ENCODE measurements at places on chromosomes 5 and 9.
A peak's percentile ranks its signal among the peaks of the same experiment; 100 is the strongest.

DNA sequence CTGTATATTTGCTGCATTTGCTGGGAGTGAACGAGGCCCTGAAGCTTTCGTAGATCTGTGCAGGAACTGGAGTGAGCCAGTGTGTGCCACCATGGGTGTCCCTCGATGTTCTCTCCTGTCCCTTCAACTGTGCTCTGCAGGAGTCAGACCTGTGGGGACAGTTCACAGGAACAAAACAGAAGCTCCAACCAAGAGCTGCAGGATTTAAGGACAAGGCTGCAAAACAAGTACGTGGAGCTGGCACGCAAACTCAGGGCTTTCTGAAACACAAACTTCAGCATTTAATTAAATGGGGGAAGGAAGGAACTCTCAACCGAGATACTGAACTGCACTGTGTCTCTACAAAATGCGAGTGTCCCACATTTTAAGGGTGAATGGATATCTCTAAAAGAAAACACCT lies 24.2 kb downstream of the BASP1 start:
- DNase-seq = no peak

DNA sequence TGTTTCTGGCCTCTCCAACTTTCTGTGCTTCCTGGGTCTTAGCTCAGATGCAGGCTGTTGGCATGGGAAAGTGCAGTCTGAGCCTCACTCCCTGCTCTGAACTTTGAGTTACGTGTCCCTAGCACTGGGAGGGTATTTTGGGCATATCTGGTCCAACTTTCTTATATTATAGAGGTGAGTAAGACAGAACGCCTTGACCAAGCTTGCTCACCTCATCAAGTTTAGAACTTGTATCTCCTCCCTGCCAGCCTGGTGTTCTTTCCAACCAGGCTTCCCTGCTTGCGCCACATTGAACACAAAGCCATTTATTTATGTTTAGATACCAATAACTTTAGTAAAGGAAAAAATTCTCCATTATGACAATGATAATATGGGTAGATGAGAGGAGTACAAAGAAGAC lies 33.2 kb downstream of the TNC start:
- DNase-seq = no peak

- DNase-seq = no peak
These were observed 5.3 kb downstream of the BARX1 start for GRCh38 chr9:93949694-93950449.

GRCh38 chr5:74562122-74562521 lies 78.4 kb downstream of the ENC1 start:
- no peak for DNase-seq

DNA sequence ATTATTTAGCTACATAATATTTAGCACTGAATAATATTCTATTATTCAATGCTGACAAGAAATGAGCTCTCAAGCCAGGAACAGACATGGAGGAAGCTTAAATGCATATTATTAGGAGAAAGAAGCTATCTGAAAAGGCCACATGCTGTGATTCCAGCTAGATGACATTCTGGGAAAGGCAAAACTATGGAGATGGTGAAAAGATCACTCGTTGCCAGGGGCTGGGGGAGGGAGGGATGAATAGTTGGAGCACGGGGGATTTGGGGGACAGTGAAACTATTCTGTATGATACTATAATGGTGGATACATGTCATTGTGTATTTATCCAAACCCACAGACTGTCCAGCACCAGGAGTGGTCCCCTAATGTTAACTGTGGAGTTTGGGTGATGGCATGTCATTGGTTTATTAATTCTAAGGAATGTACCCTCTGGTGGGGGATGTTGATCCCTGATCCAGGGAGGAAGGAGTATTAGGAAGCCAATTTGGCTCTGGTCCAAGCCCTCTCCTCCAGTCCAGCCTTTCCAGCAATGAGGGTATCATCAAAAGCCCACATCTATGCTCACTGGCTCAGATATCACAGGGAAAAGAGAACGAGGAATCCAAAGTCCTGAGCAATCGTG lies 162.5 kb downstream of the COL23A1 start:
- DNase-seq = no peak

DNA sequence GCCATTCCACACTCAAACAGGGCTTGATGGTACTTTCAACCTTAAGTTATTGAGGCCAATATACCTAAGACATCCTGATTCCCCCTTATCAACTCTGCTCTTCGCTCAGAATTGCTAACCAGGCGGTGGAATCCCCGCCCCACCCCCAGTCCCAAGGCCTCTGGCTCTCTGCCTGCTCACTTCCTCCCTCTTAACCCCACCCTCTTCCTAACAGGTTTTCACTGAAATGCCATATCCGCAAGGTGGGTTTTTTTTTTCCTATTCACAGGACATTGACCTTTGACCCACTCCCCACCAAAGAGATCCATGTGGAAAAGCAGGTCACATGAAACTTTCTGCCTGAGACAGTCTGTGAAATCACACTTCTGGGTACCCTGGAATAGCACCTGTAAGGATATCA lies 66.6 kb upstream of the IFNK start:
- peak; percentile 43 for DNase-seq

GRCh38 chr9:115972843-115973595 lies 180.6 kb upstream of the PAPPA start:
- DNase-seq = no peak

- DNase-seq = no peak
These were observed 259.3 kb downstream of the TUSC1 start for GRCh38 chr9:25418974-25419373.

- DNase-seq = no peak
These were observed 42.4 kb downstream of the ALDH7A1 start for GRCh38 chr5:126552614-126553013.

- DNase-seq = no peak
These were observed 26.8 kb downstream of the SMAD5 start for GRCh38 chr5:136159457-136159856.

DNA sequence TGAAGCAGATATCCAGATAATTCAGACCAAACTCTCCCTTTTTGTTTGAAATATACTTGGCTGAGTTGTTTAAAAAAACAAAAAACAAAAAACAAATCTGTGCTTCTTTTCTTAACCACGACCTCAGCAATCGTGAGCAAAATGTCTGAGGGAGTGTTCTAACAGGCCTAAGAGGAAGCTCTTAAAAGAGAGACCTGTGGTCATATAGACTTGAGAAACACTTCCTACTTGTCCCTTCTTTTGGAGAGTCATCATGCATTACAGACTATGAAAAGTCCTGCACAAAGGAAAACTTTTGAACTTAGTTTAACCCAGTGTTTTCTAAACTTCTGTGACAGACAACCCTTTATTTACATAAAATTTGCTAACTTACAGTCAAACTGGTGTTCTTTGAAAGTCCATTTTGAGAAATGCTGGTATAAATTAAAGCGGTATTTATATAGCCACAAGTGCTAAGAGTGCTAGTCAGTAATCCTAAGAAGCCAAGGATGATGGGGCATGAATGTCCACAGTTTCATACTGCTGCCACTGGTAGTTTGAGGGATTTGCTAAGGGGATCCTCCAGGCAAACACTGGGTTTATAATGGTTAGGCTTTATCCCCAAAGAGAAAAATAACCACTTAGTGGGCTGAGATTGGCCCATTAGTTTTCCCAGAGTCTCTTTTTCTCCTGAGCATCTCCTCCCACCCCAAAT lies 199.8 kb downstream of the LRRC70 start:
- peak; percentile 44 for DNase-seq

DNA sequence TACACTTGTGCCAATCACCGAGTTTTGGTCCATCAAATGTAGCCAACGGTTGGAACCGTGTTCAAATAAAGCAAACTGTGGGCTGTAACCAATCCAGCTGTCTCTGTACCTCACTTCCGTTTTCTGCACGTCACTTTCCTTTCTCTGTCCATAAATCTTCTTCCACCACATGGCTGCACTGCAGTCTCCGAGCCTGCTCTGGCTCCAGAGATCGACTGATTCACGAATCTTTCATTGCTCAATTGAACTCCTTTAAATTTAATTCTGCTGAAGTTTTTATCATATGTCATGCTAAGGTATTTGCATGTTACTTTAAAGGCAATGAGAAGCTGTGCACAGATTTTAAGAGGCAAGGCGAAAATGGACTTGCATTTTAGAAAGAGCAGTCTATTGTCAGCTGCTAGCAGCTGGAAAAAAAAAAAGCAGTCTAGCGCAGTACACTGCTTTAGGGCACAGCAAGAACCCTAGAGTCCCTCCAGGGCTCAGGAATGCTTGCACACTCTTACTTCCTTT lies 13.2 kb downstream of the TTC39B start:
- DNase-seq = peak; percentile 67

DNA sequence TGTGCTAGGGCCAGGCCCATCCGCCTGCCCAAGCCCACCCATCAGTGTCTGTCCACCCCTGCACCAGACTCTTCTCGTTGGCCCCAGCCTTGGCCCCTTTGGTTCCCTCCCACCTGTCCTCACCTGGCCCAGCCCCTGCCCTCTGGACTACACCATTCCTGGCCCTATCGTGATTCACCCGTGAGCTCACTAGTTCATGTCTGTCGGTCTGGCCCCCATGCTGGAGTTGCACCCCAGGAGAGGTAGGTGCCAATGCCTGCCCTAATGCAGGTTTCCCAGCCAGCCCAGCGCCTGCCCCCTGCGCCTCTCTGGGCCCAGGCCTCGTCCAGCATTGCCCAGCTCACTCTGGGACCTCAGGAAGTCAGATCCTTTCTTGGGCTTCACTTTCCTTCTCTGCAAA lies 115.4 kb upstream of the LMX1B start:
- DNase-seq = no peak

- no peak for DNase-seq
These were observed 45.7 kb upstream of the CFAP157 start for GRCh38 chr9:127660886-127661741.

DNA sequence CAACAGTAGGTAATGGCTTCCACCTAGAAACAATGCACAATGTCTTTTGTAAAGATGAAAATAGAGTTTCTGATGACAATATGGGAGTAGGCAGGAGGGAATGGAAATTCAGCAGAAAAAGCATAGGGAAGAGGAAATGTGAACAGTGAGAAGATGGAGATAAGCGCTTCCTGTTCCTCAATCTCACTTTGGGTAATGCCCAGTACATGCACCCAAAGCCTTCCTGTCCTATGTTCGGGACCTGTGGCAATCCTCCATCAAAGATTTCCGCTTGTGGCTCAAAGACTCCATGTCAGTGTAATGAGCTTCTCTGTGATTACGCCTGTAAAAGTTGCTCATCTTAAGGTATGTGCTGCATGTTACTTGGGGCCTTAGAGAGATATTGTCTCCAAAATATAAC lies 2.7 kb downstream of the UGT3A1 start:
- DNase-seq = no peak

DNA sequence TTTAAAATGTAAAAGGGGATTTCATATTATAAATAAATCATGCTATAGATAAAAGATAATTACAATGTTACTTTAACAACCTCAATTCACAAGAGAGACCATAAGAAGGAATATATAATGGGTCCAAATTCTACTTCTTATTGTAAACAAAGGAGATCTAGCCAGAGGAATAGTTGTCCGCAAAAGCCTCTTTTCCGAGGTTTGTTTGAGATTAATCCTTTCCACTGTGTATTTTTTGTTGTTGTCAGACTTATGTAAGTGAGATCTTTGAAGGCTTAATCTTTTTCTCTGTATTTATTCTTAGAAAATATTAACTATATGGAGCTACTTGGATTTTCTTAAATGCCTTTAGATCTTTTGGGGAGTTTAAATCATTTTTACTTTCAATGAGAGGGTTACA lies 1299.3 kb upstream of the WWC1 start:
- DNase-seq = no peak

- DNase-seq = no peak
These were observed 87.0 kb upstream of the SPRY4 start for GRCh38 chr5:142411656-142412425.

DNA sequence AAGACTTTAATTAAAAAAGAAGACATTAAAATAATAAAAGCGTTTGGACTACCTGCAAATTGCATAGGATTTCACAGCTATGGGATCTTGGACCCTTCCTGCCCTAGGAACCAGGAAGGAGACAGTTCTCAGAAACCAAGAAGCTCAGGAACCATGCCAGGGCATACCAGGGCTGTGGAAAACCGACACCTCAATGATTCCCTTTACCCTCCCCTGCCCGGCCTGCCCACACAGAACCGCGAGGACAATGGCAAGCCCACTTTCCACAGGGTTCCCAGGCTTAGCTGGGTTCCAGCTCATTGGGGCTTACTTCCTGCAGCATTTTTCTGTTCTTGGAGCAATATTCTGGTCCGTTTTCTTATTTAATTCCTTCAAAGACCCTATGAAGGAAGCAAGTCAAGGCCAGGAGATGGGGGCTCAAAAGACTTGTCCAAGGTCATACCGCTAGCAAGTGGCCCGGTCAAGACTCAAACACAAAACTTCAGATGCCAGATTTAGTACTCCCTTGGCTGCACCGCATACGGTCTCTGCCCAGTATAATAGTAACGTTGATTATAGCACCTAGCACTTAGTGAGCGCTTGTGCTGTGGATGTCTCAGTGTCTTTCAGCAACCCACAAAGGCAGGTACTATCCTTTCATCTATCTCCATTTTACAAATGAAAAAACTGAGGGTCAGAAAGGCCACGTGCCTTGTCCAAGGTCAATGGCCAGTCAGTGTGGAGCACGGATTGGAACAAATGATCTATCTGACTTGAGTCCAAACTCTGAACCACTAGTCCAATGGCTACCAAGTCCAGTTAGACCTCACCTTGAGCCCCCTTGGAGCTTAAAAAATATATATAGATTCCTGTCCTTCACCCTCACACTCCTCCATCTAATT lies 6.8 kb downstream of the FAT2 start:
- DNase-seq = no peak

DNA sequence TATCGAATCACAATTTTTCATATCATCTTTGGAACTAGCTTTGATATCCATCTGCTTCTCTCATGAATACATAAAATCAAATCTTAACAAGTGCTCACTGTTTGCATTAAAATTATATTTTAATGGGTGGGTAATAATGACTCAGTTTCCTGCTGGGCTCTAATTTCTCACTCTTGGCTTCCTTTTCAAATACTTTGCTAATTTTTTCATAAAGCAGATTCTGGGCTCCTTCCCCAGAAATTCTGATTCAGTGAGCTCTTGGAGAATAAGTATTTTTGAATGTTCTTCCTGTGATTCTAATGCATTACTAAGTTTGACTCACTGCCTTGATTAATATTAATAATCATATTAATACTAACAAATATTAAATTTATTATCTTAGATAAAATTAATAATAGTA lies 48.9 kb downstream of the YIPF5 start:
- DNase-seq = no peak

DNA sequence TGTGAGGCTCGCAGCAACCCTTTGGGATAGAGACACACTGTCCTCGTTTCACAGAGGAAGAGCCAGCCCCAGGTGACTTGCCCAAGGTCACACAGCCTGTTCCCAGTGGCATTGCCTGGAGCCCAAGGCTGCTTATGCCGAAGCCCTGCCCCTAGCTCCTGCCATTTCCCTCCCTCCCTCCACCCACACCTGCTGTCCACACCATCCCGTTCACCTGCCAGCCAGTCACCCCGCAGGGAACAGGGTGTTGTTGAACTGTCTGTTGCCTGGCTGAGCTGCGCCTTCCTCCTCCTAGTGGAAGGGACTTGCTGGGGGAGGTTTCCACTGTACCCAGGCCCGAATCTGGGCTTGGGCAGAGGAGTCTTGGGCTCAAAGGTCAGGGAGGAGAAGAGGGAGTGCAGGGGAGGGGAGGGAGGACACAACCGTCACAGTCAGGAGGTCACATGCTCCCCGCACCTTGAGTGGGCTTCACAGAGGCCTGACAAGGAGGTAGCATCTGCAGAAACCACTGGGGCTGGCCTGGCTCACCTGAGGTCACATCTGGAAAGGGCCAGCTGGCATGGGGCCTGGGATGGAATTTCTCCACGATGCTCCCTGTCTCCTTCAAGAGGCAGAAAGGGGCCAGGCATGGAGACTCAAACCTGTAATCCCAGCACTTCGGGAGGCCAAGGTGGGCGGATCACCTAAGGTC lies 6.3 kb downstream of the TTC16 start:
- no peak for DNase-seq

- DNase-seq = no peak
These were observed 118.2 kb downstream of the ENTREP1 start for GRCh38 chr9:69443178-69443577.

GRCh38 chr5:82405161-82405560 lies 127.0 kb upstream of the RPS23 start:
- no peak for DNase-seq
